GOT3 (cell line): ENCODE measurements at places on chromosomes 3 and 15.

DNA sequence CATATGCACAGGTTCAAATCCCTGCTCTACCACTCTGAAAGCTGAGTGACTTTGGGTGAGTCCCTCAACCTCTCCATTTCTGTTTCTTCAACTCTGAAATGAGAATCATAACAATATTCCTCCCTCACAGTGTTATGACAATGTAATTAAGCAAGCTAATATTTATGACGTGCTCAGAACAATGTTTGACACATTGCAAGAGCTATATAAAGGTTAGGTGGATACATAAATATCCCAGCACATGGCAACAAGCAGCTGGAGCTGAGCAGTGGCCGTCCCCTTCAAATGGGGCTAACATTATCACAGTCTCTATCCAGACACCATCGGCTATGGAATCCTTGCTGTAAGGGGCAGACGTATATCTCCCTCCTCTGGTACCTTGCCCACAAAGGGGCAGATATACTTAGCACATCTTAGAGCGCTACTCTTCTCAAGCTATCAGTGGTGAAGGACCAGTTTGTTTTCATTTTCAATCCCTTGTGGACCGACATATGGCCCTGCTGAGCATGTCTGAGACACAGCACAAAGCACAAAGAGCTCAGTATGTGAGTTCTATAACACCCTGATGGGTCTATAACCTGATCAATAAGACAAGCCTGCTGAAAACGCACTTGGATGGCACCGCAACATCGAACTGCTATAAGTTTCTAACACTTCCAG, 80.9 kb downstream of the PRICKLE2 start:
- DNase-seq = no peak

- no peak for DNase-seq
These were observed 32.9 kb downstream of the AMOTL2 start for GRCh38 chr3:134341389-134341788.

DNA sequence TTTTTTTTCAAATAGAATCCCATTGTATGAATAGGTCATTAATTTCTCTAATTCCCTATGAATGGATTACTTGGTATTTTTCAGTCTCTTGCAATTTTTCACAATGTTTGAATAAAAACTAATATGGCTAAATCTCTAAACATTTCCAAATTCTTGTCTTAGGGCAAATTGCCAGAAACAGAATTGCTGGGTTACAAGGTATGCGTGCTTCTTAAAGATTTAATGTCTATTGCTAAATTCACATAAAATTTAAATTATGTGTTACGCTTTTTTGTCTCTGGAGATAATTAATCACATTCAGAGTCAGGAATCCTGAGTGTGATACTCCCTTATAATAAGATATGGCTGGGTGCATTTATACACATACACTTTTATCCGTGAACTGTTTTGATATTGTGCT, 264.5 kb upstream of the TBL1XR1 start:
- no peak for DNase-seq

GRCh38 chr15:61654002-61654740, 406.1 kb downstream of the VPS13C start:
- DNase-seq = no peak

- no peak for DNase-seq
These were observed 5.2 kb upstream of the SLC28A1 start for GRCh38 chr15:84879088-84879780.

DNA sequence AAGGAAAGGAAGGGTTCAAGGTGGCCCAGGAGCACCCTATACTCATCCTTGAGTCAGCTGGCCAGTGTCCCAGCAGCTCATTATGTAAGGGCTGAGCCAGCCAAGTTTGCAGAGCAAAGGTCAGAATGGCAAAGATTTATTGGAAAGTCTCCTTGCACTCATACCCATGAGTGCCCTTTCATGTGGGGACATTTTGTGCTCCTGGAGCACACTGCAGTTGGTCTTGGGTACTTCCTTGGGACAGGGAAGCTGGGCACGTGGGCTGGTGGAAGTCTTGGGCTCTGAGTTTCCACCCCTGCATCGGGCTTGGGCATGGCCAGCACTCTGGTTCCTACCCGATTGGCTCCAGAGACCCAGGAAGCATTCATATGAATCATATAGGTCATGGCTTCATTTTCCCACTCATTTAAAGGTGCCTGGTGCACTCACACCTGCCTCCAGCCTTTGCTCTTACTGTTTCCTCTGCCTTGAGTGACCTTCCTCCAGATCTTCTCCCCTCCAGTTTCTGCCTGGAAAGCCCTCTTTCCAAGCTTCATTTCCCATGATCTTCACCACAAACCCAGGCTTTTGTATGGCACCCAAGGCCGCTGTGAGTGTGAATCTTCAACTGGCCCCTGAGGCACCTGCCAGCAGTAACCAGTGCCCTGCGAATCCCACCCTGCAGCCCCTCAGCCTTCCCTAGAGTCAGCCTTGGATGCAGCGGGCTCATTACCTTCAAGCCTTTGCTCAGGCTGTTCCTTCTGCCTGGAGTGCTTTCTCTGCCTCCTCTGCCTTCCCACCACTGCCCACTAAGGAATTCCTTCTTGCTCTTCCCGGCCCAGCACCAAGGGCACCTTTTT, 10.5 kb upstream of the PRKCD start:
- no peak for DNase-seq

DNA sequence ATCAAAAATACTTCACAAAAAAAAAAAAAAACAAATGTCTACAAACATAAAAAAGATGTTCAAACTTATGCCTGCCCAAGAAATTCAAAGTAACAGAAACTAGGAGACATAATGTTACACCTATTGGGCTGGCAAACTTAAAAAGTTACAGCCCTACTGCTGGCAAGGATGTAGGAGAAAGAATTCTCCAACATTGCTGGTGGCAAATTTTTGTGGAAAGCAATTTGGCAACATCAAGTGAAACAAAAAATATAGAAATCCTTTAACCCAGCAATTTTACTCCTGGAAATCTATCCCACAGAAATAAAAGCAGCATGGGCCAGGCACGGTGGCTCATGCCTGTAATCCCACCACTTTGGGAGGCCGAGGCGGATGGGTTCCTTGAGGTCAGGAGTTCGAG, 73.2 kb downstream of the STAG1 start:
- DNase-seq = no peak

DNA sequence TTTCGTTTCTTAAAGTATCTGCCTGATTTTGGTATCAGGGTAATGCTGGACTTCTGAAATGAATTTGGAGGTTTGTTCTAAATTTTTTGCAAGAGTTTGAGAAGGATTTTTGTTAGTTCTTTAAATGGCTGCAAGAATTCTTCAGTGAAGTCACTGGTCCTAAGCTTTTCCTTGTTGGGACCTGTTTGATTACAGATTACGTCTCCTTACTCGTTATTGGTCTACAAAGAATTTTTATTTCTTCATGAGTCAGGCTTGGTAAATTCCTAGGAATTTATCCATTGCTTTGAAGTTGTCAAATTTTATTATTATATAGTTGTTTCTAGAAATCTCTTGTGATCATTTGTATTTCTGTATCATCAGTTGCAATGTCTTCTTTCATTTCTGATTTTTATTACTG, 196.0 kb downstream of the DPH6 start:
- DNase-seq = no peak

- DNase-seq = no peak
These were observed 14.4 kb downstream of the HES1 start for GRCh38 chr3:194150252-194150934.

GRCh38 chr15:65731926-65732325, 60.2 kb downstream of the DENND4A start:
- DNase-seq = no peak

- DNase-seq = no peak
These were observed 72.2 kb downstream of the KLHL25 start for GRCh38 chr15:85722374-85723152.

- no peak for DNase-seq
These were observed 571.9 kb downstream of the TAFA4 start for GRCh38 chr3:68360492-68360891.

DNA sequence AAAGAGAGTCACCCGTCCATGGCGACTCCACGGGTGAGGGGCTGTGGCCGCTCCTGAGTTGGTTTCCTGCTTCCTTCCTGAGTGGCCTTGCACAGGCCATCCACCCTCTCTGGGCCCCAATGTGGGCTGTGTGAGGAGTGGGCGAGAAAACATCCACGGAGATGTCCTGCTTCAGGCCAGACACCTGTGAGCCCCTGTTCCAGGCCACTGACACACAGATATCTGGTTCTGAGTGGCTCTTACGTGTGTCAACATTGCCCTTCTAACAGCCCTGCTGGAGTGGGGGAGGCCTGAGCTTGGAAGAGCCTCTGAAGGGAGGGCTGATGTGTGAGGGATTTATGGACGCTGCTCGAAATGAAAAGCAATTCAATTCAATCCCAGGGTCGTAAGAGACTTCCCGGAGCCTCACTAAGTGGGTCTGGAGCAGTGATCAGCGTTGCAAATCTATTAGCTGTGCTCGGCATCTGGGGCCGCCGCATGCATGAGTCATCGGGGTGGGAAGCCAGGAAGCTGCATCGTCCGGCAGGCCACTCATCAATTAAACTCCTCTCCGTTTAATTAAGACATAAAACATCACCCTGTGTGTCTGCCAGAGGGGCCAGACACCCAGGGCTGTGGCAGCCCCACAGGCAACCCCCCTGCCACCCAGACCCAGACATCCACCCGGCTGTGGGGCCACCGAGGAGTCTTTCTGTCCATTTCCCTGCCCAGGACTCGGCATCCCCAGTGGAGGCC, 20.0 kb upstream of the PRR23E start:
- peak; percentile 11 for DNase-seq

DNA sequence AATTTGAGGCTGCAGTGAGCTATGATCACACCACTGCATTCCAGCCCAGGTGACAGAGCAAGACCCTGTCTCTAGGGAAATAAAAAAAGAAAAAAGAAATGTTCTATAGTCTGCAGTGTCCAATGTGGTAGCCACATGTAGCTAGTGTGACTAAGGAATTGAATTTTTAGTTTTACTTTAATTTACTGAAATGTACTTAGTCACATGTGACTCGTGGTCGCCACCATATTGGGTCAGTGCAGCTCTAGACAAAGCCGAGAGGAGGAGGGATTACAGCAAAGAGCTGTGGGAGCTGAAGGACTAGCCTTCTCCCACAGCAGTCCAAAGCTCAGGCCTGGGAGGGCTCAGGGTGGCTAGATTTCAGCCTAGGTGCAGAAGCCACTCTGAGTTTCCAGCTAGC, 65.9 kb upstream of the NTRK3 start:
- no peak for DNase-seq

DNA sequence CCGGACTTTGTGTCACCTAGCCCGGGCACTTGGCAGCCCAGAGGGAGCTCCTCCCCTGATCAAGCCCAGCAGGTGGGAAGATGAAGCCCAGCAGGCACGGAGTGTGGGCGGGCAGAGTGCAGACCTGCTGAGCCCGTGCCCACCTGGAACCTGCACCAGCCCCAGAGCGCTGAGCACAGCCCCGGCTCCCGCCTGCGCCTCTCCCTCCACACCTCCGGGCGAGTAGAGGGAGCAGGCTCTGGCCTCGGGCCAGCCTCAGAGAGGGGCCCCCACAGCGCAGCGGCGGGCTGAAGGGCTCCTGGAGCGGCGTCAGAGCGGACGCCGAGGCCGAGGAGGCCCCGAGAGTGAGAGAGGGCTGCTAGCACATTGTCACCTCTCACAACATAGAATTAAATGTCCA, 257.7 kb downstream of the VGLL3 start:
- DNase-seq = no peak

DNA sequence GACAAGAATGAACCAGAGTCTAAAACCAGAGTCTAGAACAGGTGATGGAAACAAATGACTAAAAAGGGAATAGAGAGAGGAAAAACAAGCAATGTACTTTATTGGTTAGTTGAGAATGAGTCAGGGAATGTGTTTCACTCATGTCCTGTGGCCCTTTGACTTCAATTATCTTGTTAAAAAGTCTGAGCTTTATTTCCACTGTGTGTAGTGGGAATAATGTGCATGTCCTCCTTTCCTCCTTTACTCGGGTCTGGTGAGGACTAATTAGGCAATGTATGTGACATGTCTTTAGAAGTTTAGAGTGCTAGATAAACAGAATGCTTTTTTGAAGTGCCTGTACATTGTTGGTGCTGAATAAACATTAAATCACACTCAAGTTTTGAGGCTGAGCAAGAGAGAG, 21.3 kb downstream of the LSAMP start:
- no peak for DNase-seq

- no peak for DNase-seq
These were observed 11.2 kb upstream of the TXNRD3 start for GRCh38 chr3:126665959-126666657.

DNA sequence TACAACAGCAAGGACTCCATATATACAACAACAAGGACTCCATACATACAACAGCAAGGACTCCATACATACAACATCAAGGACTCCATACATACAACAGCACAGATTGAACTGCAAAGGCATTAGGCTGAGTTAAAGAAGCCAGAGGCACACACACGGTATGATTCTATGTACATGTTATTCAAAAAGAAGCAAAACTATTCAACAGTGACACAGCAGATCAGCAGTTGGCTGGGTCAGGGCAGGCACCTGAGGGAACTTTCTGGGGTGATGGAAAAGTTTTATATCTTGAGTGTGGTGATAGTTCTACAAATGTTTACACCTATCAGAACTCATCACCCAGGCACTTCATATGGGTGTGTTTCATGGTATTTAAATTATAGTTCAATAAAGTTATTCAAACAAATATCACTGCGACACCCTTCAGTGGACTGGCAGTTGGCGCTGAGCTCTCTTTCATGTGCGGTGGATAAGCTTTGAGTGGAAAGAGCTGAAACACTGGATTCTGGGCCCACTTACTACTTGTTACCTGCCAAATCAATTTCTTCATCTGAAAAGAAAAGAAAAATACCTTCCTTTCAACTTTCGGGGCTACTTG, 28.0 kb downstream of the RFTN1 start:
- no peak for DNase-seq

- no peak for DNase-seq
These were observed 25.7 kb downstream of the FSIP1 start for GRCh38 chr15:39756806-39757522.

- no peak for DNase-seq
These were observed 115.1 kb upstream of the ICE2 start for GRCh38 chr15:60594071-60594470.

- DNase-seq = no peak
These were observed 16.7 kb downstream of the C2CD4A start for GRCh38 chr15:62083194-62084154.

GRCh38 chr3:183018421-183019192, 38.3 kb upstream of the DCUN1D1 start:
- DNase-seq = no peak

GRCh38 chr3:66198437-66199088, 22.2 kb upstream of the SLC25A26 start:
- no peak for DNase-seq

- DNase-seq = no peak
These were observed 46.8 kb downstream of the ITGA11 start for GRCh38 chr15:68385240-68385561.

GRCh38 chr15:68352401-68353062, 75.0 kb downstream of the FEM1B start:
- peak; percentile 50 for DNase-seq
